ENCODE measurements at places on chromosomes 1 and 21. TPM values are rescaled to one million over a fixed set of nuclear protein-coding genes. Genes with fewer than 3 reads are reported as not detected.

DNA sequence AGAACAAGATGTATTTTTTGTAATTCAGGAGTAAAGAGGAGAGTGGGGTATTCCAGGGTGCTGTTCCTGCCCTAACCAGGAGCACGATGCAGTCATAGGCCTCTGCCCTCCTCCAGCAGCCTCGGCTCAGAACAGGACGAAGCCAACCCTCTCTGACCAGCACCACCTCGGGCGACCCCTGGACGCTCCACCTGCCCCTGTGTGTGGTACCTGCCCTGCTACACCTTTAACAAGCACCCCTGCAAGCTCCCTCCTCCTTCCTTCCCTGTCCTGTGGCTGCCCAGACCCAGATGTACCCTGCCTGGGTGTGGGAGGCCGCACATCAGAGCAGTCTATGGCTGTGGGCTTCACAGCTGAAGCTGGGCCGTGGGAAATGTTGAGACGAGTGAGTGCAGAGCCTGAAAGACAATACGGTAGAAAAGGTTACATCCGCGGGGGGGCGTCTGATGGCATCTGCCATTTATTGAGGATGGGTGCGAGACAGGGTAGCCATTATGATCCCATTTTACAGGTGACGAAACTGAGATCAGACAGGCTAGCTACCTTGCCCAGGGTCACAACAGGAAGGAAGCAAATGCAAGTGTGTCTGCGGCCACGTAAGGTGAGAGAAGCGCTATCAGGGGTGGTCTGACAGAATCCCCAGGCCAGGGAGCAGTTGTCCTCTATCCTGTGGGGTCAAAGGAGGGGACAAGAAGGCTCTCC, 4.6 kb downstream of the ERG start:
- DNase-seq: no peak

- no peak for DNase-seq
Observed at GRCh38 chr21:28791595-28792282, 200.9 kb downstream of the LTN1 start.

GRCh38 chr1:110584045-110584444, 22.1 kb downstream of the KCNA2 start:
- no peak for DNase-seq

DNA sequence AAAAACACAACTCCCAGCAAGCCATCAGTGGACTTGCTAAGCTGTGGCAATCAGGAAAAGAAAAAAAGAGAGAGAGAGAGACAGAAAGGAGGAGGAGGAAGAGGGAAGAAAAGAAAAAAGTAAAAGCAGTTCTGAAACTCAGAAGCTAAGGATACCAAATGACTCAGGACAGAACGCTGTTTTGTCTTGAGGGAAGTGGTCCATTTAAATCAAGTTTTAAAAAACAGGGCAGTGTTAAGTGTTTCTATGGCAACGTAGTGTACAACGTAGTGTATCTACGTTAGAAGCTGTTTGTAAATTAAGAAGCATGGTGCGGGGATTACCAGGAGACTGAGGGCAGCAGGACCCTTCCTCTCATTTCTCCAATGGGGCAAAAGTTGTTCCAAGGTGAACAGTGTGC, 5.8 kb downstream of the ADORA3 start:
- no peak for DNase-seq

GRCh38 chr1:203362720-203363025, 11.8 kb upstream of the FMOD start:
- DNase-seq: no peak

DNA sequence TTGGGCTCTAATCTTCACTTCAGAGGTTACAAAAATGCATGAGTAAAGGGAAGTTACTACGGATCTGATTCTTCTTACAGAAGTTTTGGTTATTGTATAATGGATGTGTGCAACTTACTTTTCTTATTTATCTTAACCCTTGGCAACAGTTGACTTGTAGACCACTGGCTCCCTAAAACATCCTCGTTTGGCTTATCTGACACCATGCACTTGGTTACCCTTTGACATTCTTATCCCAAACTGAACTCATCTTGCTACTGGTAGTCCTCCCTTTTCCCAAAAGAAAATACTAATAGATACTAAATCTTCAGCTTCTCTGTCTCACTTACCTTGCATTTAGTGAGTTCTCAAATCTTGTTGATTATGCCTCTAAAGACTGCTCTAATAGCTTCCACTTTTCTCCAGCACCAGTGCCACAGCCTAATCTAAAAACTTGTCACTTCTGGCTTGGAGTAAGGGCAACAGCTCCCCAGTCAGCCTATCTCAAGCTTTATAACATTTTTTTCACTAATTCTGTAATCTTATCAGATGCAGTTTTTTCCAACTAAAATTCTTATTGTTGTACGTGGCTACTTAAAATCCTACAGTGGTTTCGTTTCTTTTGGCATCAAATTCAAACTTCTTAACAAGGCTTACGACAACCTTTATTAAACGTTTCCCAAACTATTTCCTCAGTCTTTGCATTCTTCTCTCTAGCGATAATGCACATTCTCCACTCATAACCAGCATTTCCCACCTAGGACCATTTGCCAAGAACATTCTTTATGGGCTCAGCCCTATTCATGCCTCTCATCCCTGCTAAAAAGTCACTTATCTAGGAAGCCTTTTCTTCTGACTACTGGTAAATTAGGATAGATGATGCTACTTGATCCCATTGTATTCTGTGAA, 204.2 kb downstream of the KCNT2 start:
- DNase-seq: no peak

DNA sequence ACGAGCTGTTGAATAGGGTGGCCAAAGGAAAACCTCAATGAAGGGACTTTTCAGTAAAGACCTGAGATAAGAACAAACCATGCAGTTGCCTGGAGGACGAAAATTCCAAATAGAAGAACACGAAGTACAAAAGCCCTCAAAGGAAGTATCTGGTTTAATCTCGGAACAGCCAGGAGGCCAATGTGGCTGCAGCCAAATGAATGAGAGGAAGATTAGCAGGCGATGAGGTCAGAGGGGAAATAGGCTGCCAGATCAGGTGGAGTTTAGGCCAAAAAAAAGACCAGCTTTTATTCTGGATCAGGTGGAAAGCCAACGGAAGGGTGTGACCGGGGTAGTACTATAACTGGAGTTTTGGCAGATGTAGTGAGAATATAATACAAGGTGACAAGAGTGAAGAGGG, 43.7 kb downstream of the SRSF11 start:
- no peak for DNase-seq

DNA sequence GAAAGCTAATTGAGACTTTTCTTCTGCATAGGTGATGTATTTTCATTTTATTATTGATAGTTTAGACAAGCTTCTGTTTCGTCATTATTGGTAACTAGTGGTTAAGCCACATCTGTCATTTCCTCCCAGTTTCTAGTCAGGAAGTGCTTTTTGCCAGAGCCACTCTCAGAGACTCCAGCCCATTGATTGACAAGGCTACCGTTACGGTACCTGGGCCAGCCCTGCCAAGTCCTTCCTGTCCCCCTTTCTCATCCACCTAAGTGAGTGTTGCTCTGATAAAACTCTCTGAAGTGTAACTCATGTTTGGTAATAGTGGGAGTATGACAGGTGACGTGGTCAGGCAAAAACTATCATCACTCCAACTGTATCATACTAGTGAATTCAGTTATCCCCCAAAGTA, 29.6 kb upstream of the AGL start:
- no peak for DNase-seq

DNA sequence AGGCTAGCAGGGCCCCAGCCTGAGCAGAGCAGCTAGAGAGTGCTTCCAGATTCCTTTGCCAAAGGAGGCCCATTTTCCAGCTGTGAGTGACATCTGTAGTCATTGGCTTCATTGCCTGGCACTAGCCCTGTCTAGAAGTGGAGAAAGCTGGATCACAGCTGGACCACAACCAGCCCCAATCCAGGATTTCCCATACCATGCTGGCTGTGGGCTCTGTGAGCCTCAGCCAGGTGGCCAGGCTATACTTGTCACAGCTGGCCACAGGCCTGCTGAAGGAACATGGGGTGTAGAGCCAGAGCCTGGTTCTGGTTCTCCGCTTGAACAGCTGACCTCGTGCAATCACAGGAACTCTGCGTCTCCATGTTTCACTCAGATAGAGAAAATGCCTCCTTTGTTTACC, 36.6 kb downstream of the RIMKLA start:
- no peak for DNase-seq

DNA sequence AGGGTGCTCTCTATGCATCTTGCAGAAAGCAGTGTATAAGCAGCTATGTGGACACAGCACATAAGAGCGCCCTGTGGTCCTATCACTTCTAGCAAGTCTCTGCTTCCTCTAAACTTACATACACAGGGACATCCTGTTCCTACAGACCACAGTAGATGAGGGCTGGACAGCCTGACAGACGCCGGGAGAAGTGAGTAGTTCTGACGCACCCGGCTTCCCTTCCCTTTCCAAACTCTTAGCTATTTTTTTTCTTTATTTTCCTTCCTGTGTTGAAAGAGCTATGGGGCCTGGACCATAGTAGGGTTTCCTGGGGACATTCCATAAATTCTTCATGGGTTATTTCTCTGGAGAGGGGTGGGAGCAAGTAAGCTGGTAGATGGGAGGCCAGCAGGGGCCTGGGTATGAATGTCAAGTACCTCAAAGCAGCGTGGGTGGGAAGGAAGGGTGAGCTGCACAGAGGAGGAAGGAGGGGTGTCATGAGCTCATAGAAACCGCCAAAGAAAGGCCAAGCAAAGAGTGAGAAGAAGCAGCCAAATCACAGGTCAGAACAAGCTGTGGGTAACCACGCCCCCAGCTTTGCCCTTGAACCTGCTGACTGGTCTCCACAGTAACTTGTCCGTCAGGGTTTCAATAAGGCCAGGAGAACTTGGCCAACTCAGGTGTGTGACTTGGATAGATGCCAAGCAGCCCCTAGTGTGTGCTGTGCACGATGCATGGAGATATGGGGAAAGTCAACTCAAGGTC, 36.6 kb downstream of the PLXNA2 start:
- DNase-seq: peak; percentile 59

The FCN3 gene
- 15.8 TPM for total RNA-seq

DNA sequence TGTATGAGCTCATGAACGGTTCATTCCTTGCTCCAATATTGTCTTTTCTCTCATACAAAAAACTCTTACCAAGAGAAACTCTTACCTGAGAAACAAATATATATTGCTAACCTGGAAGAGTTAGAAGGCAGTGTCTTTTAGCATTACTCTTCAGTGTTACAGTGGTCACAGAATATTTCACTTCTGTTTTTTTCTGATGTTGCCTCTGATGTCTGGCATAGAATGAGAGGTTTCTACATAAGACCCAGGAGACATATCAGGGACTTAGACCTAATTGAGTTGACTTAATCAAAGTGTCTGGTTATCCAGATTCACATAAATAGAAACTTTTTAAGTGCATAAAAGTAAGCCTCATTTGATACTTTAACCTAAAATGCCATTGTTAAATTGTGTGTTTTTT, 923.8 kb downstream of the TTLL7 start:
- DNase-seq: no peak

GRCh38 chr1:248886237-248886895, 19.7 kb upstream of the PGBD2 start:
- DNase-seq: no peak

The ASCL5 gene
- total RNA-seq: not detected

DNA sequence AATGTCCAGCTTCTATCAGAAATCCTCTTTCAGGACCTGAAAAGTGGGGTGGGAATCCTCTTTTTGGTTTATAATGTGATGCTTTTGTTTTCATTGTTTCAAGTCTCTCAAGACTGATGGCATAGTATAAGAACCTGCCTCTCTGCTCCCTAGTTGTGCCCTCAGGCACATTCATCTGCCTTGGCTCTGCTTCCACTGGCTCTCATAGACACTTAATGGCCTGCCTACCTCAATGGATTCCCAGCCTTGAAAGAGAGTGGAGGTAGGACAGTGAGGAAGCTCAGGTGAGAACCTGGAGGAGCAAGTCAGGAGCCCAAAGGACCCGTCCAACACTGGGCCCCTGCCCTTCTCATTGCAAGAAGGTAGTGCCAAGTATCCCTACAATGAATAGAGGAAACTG, 4.8 kb downstream of the TTLL7 start:
- DNase-seq: no peak

The KRTAP21-2 gene
- total RNA-seq: not detected

The MMP23B gene
- total RNA-seq: 25.1 TPM

GRCh38 chr1:65056866-65057265, 90.5 kb upstream of the JAK1 start:
- no peak for DNase-seq

The CD244 gene
- 0.48 TPM for total RNA-seq

The RGS8 gene
- not detected for total RNA-seq

DNA sequence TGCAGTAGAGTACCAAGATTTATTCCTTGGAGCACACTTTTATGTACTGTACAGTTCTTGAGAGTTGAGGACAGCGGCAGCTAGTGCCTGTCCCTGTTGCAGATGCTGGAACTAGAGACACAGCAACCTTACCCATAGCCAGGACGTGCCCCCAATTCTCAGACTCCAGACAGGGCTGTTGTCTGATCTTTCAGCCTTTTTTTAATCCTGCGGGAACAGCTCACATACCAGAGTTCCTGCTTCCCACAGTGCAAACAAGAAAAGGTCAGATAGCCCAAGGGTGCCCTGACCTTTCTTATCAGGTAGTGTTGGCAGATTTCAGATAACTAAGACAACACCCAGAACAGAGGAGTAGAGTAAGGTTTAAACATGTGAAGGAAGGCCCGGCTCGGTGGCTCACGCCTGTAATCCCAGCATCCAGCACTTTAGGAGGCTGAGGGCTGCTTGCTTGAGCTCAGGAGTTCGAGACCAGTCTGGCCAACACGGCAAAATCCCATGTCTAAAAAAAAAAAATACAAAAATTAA, 78.5 kb downstream of the DOP1B start:
- no peak for DNase-seq

- DNase-seq: no peak
Observed at GRCh38 chr1:9559673-9560072, 20.4 kb downstream of the SLC25A33 start.

DNA sequence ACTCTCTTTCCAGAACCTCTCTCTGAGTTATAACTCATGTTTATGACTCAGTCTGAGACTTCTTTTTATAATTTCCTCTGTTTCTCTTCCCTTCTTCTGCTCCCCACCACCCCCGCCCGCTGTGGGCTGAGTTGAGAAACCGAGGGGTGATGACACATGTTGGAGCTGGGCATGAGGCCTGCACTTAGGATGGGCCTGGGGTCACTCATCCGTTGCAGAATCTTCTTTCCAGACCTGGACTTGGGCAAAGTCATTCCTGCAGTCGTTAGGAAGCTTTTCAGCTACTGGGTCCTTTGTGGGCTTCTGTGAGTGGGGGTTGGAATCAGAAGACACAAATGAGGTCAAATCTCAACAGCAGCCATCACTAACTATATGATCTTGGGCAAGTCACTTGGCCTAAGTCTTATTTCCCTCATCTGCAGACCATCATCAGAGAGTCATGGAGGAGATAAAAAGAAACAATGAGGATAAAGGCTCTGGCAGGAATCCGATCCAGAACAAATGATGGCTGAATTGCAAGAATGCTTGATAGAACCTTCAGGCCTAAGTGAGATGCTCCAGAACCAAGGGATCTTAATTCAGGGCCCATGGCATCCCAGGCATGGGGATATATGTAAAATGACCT, 53.4 kb downstream of the RPS6KA1 start:
- DNase-seq: peak; percentile 59

All from Right ventricle myocardium superior (tissue), 1 donor.